Fibroblast of skin of left biceps (primary cell): ENCODE measurements at places on chromosomes 5 and 9.
A peak's percentile ranks its signal among the peaks of the same experiment; 100 is the strongest.

GRCh38 chr5:138668451-138669380 lies 84.5 kb upstream of the CTNNA1 start:
- DNase-seq = peak; percentile 9

DNA sequence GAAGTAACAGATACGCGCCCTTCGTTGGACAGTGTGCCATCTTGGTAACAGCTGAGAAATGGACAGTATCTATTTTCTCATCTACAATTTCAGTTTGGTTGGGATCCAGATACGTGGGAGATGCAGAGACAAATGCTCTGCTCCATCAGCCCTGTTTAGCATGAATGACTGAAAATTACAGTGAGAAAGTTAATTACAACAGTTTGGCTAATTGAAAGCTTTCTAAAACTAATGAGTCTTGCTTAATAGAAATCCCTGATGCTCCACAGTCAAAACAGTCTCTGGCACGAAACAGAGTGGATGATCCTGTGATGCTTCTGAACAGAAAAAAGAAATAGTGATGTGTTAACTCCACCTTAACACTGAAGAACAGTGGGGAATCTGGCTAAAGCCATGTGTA lies 140.2 kb downstream of the DNAH5 start:
- DNase-seq = no peak

GRCh38 chr9:32558408-32558934 lies 6.1 kb upstream of the TOPORS start:
- no peak for DNase-seq

DNA sequence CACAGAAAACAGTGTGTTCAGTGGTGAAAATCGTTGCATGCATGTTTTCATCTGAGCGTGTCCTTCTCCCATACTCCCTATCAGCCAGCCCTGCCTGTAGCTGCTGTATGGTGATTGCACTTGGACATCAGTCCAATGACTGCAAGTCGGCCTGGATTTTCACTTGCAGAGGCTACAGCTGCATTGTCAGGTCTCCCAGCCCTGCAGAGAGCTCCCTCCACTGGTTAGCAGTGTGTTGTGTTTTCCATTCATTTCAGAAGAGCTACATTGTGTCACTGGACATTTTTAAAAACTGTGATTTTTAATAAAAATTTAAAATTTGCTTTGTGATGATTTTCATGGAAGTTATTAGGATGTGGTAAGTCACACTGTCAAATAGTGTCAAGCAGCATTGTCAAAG lies 96.6 kb downstream of the SYK start:
- no peak for DNase-seq

DNA sequence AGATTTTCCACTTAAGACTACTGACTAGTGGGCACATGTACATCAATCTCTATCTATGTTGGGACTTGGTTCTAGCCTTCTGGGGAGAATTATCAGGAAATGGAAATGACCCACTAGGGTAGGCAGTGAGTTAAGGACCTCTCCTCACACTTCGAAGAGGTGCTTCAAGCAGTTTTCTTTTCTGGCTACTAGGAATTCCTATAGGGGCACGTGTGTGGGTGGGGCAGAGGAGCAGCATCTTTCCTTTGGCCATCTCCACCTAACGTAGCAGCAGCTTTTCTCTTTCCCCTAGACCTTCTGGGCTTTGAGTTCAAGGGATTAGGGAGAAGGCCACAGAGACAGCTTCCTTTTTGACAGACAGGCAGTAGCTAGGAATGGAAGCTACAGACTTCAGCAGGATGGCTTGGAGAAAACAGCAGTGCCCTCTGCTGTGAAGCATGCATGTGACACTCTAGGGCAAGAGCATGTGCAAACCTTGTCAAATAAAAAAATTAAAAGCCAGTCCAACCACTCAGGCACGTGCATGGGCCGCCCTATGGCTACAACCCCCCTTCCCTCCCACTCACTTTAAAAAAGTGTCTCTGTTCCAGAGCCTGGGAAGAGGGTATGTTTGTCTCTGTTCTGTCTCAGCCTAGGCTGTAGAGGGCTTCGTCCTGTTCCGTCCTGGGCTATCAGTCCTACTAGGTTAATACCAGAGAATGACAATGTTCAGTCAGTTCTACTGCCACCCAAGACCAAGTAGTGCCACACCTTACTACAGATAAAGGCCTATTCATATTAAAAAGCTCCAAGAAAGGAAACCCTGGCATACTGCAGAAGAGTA lies 8.7 kb upstream of the GFRA3 start:
- no peak for DNase-seq

DNA sequence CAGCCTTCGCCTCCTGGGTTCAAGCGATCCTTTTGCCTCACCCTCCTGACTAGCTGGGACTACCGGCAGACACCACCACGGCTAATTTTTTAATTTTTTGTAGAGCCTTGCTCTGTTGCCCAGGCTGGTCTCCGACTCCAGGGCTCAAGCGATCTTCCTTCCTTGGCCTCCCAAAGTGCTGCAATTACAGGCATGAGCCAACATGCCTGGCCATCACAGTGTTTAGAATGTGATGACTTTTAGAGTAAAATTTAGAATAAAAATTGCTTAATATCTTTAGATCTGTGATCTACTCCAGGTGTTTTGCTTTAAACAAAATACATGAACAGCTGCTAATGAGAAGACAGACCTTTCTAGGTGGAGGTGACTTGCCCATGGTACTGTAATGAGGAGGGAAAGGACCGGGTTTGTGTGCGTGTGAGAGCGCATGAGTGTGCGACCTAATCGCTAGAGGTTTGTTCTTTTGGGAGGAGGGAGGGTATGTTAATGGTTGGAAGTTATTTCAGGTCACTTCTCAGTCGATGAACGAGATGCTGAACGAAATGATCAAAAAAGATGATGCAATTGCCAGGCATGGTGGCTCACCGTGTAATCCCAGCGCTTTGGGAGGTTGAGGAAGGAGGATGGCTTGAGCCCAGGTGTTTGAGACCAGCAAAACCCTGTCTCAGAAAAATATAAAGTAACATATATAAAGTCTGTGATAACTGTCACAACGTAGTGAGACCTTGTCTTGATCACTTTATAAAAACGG lies 2.0 kb downstream of the CNOT6 start:
- no peak for DNase-seq

DNA sequence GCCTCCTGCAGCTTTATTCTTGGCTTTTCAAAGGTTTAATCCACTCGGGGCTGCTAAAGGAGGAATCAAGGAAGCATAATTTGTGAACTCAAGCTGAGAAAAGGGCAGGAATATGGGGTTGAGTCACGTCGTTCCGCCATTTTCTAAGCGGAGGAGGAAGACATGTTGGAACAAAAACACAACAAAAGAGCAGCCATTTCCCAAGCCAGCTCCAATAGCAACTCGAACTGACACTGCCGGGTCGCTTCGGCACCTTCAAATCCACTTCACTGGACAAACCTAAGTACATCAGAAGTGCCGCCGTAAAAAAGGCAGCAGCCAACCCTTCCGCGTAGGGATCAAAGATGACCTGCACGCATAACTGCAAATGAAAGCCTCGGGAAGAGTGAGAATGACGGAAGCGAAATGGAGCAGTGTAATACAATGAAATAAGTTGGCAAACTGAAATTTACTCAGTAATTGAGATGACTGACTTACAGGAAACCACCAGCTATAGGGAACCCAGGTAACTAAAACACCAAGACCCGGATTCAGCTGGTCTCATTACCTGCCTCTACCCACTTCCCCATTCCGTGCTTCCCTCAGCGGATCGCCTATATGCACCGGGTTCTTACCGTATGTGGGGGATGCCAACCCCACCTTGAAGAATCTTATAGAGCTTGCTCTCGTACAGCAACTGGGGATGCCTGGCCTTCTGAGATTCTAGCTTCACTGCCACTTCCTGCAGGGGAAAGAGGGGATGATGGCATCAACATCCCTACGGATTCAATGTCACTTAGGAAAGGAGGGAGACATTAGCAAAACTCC lies 1.6 kb downstream of the CSNK1A1 start:
- DNase-seq = no peak

DNA sequence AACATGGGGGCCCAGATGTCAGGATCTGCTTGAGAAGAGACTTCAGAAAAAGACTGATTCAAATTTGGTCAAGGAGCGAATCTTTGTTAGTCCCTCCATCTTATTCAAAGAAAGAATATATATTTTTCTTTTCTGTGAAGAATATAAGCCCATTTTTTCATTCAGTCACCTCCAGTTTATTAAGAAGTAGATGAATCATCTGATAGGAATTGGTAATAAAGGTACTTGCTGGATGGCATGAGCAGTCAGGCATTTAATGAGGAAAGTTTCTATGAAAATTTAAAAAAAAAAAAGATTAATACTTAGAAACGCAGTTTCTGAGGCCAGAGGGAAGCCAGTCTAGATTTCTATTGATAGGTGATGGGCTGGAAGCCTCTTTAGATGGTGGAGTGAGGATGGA lies 373.1 kb upstream of the SMC2 start:
- no peak for DNase-seq
